ENCODE measurements at places on chromosomes 4 and X. TPM values are rescaled to one million over a fixed set of nuclear protein-coding genes. Genes with fewer than 3 reads are reported as not detected.

Gene STATH
- not detected for total RNA-seq

DNA sequence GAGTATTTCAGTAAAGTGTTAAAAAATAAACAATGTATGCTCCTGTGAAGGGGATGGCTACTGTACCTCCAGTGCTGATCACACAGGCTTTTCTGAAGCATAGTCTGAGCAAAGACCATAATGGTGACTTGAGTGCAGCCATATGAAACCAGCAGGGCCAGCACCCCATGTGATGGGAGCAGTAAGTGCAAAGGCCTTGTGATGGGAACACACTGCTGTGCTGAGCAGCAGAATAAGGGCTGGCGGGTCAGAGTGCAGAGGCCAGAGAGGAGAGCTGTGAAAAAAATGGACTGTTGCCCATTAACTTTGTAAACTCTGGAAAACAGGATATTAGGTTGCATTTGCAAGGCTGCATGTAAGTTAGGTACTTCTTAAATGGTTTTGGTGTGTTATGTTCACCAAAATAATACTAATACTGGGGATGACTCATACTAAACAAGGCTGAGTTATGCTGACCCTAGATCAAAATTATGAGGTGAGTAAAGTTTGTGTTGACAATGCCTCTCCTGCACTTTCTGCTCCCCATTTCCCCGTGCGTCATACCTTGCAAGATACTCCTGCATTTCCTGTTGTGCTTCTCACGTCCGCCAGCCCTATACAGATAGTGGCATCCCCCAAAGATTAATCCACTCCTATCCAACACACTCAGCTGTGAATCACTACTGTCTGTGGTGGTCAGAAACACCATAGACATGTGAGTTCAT, 67.0 kb upstream of the FAM9A start:
- DNase-seq, result no peak

DNA sequence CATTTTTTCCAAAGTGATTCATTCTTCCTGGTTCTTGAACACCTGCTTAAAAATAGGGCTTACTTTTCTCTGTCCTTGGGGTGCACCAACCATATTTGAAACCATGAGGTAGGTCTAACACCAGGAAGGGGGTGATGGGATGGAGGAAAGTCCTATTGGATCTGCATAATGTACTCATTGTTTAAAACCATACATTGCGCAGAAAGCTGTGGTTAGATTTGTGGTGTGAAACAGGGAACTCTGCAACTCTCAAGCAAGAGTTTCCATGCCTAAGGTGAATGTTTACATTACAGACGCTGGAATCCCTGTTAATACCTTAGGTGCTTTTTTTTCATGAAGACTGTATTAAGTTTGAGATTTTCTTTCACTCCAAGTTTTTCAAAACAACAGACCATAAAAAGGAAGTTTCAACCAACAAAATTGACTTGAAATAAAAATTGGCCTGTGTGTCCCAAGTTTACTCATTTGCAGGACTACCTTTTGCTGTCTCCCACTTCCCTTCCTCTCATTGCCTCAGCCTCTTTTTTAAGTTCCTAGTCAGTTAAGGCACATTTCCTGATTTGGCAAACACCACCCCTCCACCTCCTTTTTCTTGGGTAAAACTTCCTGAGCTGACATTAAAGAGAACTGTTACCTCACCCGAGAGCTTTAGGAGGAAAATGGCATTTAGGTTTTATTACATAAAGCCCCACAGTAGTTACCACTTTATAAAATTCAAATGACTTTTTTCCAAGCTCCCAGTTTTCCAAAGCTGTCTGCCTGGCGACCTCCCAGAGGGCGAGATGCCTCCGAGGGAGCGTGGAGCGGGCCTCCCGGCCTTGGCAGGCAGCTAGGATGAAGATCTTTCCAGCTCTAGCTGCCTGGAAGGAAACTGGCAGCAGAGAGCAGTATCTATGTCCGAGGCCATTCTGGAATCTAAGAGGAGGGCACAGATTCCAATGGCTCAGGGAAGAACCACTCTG, 47.9 kb upstream of the RBPJ start:
- no peak for DNase-seq

DNA sequence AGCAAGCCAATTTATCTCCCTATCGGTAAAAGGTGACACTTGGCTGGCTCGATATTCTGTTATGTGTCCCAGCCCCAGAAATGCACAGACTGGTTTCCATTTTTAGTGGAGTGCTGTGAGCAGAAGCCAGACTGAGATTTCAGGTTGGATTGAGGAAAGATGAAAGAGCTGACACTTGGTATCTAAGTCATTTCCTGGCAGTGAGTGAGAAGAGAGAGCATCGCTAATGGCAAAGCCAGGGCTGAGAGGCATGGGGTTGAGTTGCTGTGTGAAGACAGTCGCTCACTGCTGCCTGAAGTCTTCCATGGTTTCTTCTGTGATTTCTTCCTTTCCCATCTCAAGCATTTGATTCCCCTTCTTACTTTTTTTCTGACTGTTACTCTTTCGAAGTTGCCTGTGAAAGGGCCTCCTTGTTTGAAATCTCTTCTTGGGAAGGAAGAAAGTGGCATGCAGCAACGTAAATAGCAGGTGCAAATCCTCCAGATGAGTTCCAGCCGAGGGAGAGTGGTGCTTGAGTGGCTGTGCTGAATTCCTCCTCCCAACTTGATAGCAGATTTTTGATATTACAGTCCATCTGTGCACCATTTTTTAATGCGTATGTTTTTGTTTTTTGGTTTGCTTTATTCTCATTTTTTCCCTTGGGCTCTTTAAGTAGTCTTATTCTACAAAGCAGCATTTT, 109.2 kb upstream of the LIMCH1 start:
- DNase-seq, result no peak

DNA sequence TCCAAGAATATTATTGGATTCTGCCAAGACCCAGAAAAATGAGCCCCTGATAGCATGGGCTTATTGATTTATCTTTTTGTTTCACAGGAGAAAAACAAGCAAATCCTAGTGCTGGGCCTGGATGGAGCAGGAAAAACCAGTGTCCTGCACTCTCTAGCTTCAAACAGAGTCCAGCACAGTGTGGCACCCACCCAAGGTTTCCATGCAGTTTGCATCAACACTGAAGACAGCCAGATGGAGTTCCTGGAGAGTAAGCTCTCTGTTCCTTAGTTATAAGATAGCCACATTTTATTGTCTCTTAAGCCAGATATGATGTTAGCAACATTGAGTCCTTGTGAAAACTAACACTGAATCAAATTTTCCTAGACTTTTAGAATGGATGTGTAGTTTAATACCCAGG, 5.5 kb downstream of the ARL9 start:
- DNase-seq, result no peak

DNA sequence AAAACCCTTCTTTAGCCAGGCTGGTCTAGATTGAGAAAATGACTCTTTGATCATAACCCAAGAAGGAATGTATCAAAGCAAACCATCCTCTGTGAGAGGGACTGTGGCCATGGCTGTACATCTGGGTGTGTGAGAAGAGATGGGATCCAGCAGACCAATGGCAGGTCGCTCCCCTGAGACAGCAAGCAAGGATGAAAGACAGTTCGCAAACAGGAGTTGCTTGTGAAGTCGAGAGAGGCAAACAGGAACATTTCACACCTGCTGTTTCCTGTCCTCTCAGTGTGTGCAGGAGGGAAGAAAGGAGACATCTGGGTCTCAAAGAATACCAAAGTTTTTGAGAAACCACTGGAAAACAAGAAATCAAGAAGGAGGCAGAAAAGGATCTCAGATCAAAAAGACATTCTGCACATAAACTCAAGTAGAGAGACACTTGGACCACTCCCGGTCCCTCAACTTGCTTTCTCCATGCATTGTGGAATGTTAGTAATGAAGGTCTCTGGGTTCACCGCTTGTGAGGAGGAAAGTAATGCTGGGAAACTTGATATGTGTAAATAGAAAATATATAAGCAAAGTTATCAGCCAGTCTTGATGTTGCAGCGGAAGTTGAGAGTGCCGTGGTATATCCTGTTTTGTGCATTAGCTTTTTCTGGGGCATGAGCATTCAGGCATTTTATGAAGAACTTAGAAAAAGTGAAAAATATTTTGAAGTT, 327.5 kb downstream of the BMPR1B start:
- DNase-seq, result no peak

GRCh38 chr4:182179105-182179504, 64.1 kb upstream of the TENM3 start:
- no peak for DNase-seq

Data from pulmonary artery endothelial cell (primary cell).